Cardiac septum (tissue), 1 donor: ENCODE measurements at places on chromosomes 4 and X. TPM values are rescaled to one million over a fixed set of nuclear protein-coding genes. Genes with fewer than 3 reads are reported as not detected.

- DNase-seq: no peak
Measured at GRCh38 chr4:2269206-2269531, 7.3 kb upstream of the MXD4 start.

The CTPS2 gene
- total RNA-seq: 5.9 TPM

DNA sequence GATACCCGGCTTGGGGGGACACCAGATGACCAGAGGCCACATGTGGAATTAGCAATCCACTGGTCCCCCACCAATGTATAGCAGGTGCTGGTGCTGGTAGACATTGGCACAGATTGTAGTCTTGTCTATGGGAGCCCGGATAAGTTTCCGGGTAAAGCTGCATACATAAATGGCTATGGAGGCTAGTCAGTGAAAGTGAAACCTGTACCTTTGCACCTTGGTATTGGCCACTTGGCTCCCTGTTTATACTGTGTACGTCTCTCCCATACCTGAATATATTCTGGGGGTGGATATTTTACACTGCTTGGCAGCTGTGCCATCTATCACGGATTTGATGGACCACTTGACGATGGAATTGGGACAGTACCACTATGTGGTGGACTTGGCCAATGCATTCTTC lies 5.6 kb upstream of the TIGD2 start:
- no peak for DNase-seq

DNA sequence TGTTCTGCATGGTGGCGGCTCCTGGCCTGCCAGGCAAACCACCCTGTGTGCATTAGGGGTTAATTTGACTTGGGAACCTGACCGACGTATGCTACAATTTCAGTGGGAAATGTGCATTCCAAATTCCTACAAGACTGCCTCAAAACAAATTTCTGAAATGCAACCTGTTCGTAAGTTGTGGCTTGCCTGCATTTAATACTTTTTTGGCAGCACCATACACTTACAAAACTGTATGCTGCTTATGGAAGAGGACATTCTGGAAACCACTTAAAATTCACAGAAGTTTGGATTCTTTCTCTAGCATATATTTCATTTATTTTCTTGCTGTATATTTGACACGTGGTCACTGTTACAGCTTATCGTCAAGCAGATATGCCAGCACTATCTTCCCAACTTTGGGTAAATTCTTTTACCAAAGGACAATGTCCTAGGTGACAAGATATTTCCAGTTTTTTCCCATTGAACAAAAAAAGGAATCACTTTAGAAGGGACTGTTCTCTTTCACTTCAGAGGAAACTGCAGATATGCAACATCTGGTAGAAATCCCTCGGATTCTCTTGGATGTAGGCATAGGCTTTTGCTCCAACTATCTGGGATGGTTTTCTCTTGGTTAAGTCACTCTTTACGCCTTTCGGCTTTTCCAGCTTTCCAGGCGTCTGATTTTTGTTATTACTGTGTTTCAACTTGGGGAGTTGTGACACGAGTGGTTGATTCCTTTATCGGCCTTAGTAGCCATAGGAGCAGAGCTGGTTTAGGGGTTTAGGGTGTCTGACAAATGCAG lies 9.7 kb upstream of the TENM3 start:
- DNase-seq: no peak

- DNase-seq: no peak
Measured at GRCh38 chr4:102713096-102713495, 47.7 kb downstream of the MANBA start.

The DDX53 gene
- total RNA-seq: not detected

- DNase-seq: no peak
Measured at GRCh38 chr4:74223801-74224200, 65.9 kb downstream of the MTHFD2L start.

- peak; percentile 94 for DNase-seq
Measured at GRCh38 chr4:105990933-105991332, 95.7 kb downstream of the NPNT start.

DNA sequence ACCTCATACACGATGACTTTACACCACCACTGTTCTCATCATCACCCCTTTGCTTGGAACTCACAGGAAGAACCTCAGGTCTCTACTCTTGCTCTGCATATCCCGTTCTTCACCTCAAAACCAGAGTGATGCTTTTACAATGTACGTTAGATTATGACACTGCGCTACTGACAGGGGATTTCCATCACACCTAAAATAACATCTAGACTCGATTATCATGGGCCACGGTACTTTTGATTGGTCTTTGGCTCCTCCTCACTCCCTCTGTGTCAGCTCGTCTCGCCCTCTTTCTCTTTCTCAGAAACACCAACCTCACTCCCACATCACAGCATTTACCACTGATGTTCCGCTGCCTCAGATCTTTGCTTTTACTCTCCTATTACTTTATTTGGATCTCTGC lies 172.4 kb downstream of the TLL1 start:
- no peak for DNase-seq
